ENCODE measurements at places on chromosomes 12 and 14.

- no peak for DNase-seq
These were observed 102.1 kb downstream of the TMEM117 start for GRCh38 chr12:43937947-43938346.

DNA sequence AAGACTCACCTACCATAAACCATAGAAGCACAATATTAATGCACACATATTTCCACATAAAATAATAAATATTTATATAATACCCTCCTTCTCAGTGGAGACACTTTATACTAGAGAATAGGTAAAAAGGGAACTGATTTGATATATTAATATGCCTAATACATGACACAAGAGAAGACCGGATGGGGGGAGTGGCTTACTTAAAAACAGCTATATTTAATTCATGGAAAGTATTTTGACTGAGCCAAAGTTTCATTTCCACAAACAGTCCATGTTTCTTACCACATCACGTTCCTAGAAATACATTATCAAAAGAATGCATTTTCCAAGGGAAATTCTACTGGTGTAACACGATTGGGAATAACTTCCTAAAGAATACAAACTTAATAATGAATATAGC lies 63.4 kb downstream of the ITPR2 start:
- DNase-seq, result no peak

- no peak for DNase-seq
These were observed 63.3 kb downstream of the DUSP6 start for GRCh38 chr12:89288959-89289358.

GRCh38 chr14:21264025-21264801 lies 5.0 kb downstream of the HNRNPC start:
- DNase-seq, result no peak

- DNase-seq, result no peak
These were observed 210.1 kb downstream of the TMEM132D start for GRCh38 chr12:129693731-129694130.

DNA sequence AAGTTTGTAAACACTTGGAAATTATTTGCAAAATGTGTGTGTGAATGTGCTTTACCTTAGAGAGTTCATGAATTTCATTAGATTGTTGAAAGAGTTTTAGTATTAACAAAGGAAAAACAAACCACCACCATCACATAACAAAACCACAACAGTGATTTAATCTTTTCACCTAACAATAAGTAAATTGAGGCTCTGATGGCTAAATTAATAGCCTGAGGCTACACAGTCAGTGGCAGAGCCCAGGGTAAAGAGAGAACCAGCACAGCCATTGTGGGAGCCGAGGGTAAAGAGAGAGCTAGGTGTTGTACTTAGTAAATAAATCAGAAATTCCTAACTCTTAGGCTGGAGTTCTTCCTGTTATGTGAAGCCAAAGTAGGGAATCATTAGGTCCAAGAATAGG lies 51.2 kb upstream of the CAPRIN2 start:
- DNase-seq, result no peak

GRCh38 chr12:70399311-70399710 lies 33.2 kb downstream of the KCNMB4 start:
- no peak for DNase-seq

- no peak for DNase-seq
These were observed 140.8 kb downstream of the DAD1 start for GRCh38 chr14:22448035-22448904.

GRCh38 chr12:6229224-6230218 lies 29.3 kb downstream of the CD9 start:
- no peak for DNase-seq

- DNase-seq, result no peak
These were observed 609.7 kb downstream of the SLC16A7 start for GRCh38 chr12:60205500-60205899.

- DNase-seq, result no peak
These were observed 2.6 kb downstream of the WNK1 start for GRCh38 chr12:754851-755562.

- DNase-seq, result peak; percentile 48
These were observed 104.5 kb upstream of the FRMD6 start for GRCh38 chr14:51547260-51547659.

GRCh38 chr14:63155511-63156185 lies 48.6 kb upstream of the RHOJ start:
- no peak for DNase-seq

Measured in NCI-H446 (cell line).